ENCODE measurements at places on chromosomes 12 and 14.

DNA sequence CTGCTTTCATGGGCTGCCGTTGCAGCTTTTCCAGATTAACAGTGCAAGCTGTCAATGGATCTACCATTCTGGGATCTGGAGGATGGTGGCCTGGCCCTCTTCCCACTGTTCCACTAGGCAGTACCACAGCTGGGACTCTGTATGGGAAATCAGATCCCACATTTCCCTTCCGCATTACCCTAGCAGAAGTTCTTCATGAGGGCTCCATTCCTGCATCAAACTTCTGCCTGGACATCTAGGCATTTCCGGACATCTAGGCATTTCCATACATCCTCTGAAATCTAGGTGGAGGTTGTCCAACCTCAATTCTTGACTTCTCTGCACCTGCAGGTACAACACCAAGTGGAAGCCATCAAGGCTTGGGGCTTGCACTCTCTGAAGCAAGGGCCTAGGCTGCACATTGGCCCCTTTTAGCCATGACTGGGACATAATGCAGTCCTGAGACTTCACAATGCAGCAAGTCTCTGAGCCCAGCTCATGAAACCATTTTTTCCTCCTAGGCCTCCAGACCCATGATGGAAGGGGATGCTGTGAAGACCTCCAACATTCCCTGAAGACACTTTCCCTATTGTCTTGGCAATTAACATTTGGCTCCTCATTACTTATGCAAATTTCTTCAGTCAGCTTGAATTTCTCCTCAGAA, 863.3 kb downstream of the C12orf50 start:
- DNase-seq = no peak

GRCh38 chr14:68124050-68124449, 304.5 kb downstream of the RAD51B start:
- no peak for DNase-seq

DNA sequence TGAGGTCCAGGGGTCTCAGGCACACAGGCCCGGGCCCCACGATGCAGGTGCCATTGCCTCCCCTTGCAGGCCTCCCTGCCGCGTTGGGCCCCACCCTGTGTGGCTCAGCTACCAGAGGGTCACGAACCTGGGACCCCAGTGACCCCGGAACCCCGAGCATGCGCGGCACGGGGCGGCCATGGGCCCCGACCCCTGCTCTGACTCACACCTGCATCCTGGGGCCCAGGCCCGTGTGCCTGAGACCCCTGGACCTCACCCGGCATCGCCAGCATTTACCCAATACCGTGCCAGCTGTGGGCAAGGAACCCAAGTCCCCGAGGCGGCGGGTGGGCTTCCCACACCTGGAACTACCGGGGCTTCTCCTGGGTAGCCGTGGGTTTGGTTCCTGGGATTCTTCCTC, 25.2 kb downstream of the KIF26A start:
- DNase-seq = no peak

GRCh38 chr12:62724947-62725451, 210.0 kb downstream of the PPM1H start:
- DNase-seq = no peak

- no peak for DNase-seq
Measured at GRCh38 chr12:116304621-116305020, 27.1 kb upstream of the MED13L start.

DNA sequence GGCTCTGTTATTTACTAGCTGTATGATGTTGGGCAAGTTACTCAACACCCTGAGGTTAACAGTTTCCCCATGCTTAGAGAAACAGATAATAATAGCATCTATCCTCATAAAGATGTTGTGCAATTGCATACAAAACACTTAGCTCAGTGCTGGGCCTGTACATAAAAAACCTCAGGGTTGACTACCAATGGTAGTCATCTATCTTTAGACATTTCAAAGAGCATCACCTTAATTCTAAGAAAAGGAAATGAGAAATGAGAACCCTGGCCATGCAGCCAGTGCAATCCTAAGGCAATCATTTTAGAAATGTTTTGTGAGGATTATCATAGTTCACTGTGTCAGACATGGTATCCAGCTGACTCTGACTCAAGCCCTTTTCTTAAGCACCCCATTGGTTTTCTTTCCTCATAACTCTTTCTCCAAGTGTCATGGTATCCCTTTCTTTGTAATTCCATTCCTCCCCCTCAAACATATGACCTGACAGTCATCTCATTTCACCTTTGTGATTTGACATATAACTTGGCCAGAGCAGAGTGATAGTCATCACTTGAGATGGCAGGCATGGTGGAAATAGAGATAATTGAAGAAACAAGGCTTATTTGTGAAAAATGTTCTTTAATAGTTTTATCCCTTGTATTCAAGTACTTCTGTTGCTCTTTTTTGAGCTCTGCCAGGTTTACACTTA, 29.5 kb upstream of the OSBPL8 start:
- no peak for DNase-seq

GRCh38 chr12:50224026-50224692, 57.0 kb upstream of the CERS5 start:
- no peak for DNase-seq

Data from activated naive CD4-positive, alpha-beta T cell (primary cell).